ENCODE measurements at places on chromosomes 2 and 18.

- no peak for DNase-seq
Observed at GRCh38 chr2:182324665-182325064, 102.2 kb downstream of the PDE1A start.

- DNase-seq = no peak
Observed at GRCh38 chr18:48084858-48085257, 154.4 kb upstream of the SMAD2 start.

DNA sequence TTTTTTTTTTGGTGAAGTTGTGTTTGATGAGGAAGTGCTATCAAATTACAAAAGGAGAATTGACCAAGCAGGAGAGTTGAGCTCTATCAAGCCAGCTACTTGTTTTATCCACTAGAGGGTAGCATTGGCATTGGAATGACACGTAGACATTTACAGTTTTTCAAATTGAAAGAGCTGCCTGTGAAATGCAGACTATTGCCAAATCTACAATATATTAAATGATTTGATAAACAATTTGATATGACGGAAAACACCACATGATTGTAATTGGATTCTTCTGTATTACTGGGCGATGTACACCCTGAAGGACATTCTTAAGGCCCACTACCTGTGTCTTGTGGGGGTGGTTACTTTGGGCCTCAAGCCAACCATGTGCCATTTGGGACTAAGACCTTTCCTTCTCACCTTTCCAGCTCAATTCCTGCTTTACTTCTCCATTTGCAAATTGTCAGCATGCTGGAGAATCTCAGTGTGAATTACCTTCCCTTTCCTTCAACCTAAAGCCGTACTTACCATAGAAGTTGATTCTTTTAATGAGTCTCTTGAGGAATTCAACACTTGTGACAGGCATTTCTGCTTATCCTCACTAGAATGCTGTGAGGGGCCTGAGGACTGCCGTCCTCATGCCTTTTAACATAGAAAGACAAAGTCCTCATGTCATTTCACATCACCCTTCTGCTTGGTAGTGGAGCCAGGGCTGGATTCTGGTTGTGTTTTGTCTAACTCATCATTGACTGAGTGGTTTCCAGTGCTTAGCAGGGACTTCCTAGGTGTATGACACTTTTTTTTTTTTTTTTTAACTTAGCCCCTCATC, 134.8 kb upstream of the THUMPD2 start:
- no peak for DNase-seq

GRCh38 chr2:239928391-239929350, 96.5 kb downstream of the NDUFA10 start:
- peak; percentile 56 for DNase-seq

DNA sequence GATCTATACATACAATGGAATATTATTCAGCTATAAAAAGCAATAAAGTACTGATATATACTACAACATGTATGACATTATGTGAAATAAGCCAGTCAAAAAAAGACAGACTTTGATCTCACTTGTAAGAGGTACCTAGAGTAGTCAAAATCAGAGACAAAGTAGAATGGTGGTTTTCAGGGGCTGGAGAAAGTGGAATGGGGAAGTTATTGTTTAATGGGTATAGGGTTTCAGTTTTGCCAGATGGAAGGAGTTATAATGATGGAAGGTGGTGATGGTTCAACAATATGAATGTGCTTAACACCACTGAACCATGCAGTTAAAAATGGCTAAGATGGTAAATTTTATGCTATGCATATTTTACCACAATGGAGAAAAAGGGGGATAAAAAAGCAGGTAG, 6.3 kb downstream of the COBLL1 start:
- DNase-seq = no peak

DNA sequence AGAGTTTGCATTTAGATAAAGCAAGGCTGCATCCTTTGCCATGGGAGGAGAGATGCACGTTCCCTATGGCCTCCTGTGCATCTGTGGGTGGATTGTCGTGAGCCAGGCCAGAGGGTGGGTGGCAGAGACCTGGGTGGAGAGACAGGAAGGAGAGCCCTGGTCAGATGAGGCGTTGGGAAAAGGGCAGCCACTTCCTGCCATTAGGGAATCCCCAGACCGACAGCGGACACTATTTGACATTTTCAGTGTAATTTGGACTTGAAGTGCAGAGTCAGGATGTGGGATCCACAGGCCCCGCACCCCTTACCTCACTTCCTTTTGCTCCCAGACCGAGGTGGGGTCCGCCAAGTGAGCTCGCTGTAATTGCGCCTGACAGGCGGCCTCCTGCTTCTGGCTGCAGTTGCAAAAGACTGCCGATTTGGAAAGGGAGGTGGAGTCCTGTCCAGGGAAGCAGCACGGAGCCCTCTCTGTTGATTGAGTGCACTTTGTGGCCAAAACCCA, 150.0 kb downstream of the DYSF start:
- peak; percentile 65 for DNase-seq

All from sciatic nerve (tissue), 2 donors.